Neuronal stem cell (in vitro differentiated cells): ENCODE measurements at places on chromosomes 3 and 15.

DNA sequence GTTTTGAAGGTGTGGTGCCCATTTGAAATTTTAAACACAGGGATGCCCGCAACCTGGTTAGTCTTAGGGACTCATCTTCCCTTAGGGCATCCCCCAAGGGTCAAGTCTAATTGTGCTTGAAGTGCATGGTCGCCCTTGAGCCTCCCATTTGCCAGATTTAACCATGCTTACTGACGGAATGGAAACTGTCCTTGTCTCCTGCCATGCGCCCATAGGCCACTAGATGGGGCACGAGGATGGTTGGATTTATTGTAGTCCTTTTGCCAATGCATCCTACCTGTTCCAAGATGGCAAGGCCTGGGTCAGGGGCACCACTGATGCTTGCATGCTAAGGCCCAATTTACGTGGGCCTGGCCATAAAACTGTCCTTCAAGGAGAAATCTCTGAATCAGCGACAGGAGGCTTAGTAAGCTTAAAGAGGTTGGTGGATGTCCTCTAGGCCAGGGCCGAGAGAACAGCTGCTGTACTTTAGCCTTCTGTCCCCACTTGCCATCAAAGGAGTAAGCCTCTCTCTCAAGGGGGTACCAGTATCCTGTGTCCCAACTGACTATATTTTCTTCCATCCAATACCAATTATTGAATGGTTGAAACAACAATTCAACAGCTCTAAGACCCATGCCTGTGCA lies 355.4 kb downstream of the OTOL1 start:
- peak; percentile 37 for DNase-seq

DNA sequence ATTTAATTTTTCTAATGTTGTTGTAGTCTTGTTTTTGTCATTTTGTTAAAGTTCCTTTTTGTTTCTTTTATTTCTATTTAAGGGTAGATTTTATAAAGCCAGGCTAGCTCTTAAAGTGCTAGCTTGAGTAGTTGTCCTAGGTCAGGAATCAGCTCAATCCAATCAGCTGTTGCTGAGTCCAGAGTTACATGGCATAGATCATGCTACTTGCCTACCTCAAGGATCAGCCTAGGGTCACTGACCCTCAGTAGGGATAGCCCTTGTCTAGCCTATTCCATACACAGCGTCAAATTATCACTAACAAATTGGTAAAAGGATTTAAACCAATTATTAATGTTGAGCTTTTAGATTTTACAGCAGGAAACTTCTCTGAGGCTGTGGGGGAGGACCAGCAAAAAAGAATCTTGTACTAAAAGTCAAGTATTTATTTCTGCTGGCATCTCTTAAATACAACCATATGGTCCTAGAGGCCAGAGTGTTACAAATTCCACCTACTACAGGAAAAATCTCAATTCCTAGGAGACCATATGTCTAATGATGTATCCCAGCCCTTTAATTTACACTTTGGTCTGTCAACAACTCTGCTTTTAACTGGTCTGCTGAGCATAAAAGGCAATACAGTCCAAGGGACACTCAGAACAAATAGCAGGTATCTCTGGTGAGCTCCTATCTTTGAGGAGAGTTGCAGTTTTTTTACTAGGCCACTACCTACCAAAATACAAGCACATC lies 138.3 kb upstream of the PTPRG start:
- no peak for DNase-seq

- no peak for DNase-seq
Measured at GRCh38 chr3:110479731-110480130, 591.9 kb upstream of the NECTIN3 start.

- DNase-seq = no peak
Measured at GRCh38 chr15:66462627-66463026, 34.9 kb downstream of the SNAPC5 start.

DNA sequence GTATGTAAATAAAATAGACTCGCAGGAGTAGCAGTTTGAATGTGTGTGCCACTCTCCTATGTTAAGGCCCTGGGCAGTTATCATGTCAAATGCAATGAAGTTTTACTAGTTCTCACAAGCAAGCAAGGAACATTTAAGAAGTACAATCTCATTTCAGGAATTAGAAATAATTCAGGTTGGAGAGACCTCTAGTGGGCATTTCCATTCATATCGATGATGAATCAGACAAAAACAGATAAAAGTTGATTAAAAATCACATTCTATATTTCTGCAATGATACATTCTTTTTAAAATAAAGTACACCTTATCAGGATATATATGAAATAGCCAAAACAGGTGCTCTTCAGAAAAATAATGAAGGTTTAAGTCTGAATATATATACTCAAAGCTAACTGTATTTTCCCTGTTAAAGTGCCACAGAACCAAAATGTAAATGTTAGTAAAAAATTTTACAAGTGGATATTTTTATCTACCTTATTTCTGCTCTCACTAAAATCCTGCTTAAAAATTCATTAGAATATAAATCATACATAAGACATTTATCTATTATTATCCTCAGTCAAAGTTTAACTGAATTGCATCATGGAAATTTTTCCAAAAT lies 492.4 kb upstream of the FRG2C start:
- DNase-seq = no peak
